ENCODE measurements at places on chromosomes 16 and 17. TPM values are rescaled to one million over a fixed set of nuclear protein-coding genes. Genes with fewer than 3 reads are reported as not detected.

DNA sequence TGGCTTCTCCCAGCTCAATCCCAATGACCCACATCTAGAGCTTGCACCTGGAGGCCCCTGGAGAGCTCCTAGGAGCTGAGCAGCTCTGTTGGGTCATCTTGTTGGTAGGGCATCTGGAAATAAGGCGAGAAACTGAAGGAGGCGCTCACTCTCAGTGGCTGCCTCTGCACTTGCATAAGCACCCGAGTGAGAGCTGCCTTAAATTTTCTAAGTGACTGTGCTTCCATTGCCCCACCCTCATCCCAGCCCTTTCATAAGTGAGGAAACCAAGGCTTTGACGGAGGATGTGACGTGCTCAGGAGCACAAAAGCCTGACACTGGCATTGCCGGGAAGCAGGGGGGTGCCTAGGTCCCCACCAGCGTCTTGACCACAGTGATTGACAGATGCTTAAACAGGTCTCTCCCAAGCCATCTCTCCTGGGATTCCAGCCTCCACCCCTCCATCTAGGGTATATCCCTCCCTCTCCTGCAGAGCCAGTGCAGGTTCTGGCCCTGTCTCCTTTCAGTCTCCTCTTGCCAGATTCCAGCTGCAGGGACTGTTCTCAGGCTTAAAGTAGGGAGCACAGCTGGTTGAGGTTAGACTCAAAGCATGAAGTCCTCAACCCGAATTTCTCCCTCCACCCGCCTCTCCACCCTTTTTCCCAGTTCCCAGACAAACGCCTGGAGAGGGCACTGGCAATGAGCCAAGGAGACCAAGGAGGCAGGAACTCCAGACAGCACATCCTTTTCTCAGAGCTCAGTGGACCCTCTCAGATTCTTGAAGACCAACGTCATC, 113.7 kb downstream of the IRX5 start:
- no peak for DNase-seq

Gene IRX3
- total RNA-seq: 2.4 TPM

DNA sequence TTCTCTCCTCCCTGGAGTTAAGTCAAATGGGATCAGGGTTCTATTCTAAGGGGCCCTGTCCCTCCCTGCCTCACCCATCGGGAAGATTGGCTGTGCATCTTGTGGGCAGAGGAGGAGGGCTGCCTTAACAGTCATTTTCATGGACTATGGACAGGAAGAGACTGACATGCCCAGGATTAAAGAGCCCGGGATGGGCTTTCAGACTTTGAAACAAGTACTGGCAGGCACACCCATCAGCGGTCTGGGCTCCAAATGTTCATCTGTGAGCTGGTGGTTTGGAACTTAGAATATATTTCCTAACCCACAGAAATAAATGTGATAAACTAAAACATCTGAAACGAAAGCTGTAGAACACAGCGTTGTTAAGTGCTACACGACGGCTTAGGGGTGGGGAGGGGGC, 6.5 kb downstream of the SLC6A4 start:
- no peak for DNase-seq

Gene CMC2
- total RNA-seq: 56.7 TPM

- DNase-seq: no peak
Measured at GRCh38 chr16:16124438-16124837, 98.9 kb downstream of the ABCC6 start.
